T-helper 17 cell (primary cell): ENCODE measurements at places on chromosomes 6 and 20.
A peak's percentile ranks its signal among the peaks of the same experiment; 100 is the strongest.

GRCh38 chr20:19519466-19519865 lies 238.6 kb upstream of the RIN2 start:
- DNase-seq: no peak

DNA sequence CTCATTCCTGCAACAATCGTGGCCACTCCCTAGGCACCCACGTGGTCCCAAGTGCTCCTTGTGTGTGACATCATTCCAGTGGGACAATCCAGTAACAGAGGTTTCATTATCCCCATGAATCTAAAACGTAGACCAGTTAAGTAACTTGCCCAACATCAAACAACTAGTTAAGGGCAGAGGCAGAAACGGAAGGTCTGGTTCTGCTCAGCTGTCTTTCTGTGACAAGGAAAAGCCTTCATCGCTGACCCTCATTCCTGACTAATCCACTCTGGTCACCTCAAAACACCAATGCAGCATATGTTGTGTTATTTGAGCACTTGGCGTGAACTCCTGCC lies 261.4 kb upstream of the JARID2 start:
- no peak for DNase-seq

GRCh38 chr6:164185471-164185871 lies 771.0 kb downstream of the QKI start:
- no peak for DNase-seq

DNA sequence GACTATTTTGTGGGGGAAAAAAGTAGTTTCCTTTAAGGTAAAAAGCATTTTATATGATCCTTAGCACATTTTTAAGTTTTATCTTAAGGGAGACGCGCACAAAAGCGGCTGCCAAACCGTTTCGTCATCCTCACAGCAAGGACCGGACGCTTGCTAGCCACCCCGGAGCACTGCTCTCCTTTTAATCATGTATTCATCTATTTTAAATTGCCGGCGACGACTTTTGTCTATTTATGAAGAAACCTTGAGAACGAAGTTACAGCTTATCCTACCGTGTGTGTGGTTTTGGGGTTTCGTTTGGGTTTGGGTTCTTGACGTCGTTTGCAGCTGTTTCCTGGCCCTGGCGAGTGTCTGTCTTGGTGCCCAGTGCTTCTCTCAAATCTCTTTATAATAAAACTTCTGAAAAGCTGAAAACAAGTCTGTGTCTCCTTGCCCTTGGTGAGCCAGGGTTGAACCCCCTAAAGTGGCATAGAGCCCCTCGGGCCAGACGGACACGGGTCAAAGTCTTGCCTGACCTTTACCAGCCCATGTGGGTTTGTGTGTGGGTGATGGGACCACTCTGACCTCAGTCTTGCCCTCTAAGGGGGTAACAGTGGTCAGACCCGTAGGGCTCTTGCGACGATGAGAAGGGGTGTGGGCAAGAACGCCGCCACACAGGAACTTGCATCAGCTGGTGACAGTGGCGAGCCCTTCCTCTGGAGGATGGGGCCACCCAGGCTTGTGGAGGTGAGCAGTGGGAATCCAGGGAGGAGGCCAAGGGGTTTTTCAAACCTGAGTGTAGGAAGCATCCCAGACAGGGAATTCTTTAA lies 117.6 kb downstream of the JPH2 start:
- peak; percentile 46 for DNase-seq

GRCh38 chr20:48904566-48905296 lies 16.8 kb upstream of the ARFGEF2 start:
- peak; percentile 35 for DNase-seq

GRCh38 chr6:122730775-122731386 lies 48.6 kb upstream of the FABP7 start:
- no peak for DNase-seq

DNA sequence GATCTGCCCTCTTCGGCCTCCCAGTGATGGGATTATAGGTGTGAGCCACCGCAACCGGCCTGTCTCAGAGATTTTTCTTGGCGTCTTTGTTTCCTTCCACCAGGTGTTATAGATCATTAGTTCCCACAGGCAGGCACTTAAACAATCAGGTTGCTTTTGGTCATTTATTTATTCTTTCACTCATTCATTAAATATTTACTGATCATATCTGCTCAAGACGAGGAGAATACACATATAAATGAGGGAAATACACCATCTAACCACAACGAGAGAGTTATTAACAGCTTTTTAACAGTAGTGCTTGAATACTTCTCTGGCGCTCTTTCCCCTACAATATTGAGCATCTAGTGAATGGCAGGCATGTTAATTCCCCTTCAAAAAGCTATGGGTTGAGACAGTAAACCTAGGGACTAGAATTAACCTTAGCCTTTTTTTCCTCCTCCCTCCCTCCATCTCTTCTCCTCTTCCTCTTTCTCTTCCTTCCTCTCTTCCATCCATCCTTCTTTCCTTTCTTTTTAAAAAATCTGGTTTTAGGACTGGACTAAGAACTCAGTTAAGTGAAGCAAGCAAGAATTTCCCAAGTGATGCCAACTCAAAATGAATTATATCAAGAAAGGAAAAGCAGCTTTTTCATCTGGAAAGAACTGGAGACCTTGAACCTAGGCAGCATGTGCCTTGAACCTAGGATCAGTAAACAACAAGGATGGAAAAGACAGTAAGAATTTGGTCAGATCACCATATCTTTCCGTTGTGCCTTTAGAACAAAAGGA lies 41.1 kb upstream of the RFPL4B start:
- no peak for DNase-seq

GRCh38 chr20:3733119-3733995 lies 872 bp downstream of the HSPA12B start:
- DNase-seq: no peak

DNA sequence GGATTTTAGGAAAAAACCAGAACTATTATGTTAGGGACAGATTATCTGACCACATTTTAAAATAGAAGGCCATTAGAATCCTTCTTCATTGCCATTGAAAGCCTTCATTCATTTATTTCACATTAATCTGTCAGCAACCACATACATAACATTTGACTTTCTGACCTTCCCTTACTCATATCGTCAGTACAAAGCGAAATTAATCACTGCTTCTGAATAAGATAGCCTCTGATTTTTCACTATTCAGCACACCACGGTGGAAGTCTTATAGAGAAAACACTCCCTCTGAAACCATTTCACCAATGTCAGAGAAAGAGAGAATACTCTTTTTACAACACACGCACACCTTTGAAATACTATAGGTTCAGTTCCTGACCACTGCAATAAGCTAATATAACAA lies 442.5 kb upstream of the ID4 start:
- DNase-seq: no peak

- no peak for DNase-seq
Observed at GRCh38 chr6:30814146-30815040, 69.9 kb upstream of the DDR1 start.

GRCh38 chr6:138004430-138005287 lies 102.6 kb downstream of the PERP start:
- no peak for DNase-seq

- no peak for DNase-seq
Observed at GRCh38 chr6:19668710-19669109, 168.5 kb upstream of the ID4 start.

DNA sequence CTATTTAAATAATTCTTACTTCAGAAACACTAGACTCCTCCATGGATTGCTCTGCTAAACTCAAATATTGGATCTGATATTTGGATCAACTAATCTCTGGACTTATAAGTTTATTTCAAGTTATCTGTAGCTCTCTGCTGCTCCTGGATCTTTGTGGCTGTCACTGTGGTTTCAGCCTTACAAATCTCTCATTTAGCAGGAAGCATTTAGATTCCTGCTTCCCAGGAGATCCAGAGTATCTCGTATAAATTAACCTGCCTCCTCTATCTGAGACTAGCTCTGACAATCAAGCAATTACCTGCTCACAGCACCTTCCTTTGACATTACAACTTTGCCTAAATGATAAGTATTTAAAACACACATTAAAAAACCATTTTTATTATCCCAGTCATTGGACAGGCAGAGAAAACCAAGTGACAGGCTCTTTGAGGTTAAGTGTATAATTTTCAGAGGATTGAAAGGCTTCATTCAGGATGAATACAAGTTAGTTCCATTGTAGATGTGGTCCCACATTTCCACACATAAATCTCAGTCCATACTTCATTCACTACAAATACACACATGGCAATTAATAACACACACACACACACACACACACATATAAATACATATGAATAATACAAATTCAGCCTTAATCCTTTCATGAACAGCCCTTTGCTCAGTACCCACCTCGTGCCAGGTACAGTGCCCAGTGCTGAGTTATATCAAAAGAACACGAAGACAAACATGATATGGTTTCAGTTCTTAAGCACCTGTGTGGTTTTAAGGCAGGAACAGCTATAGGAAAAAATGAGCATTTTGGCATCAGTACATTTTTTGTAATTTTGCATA lies 55.5 kb upstream of the PLCB1 start:
- DNase-seq: no peak

DNA sequence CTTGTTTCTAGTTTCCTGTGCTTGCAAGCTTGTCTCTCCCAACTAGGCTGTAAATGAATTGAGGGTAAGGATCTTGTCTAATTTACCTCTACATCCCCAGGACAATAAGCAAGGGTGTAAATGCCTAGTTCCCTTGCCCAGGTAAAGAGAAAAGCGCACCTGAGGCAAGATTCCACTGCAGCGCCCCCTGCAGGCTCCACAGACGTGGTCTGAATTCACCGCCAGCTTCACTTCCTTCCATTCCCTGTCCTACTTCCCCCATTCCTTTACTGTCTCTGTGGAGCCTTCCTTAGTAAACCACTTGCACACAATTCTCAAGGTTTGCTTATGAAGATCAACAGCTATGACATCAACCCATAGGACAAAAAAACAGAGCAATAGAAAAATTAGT lies 42.3 kb downstream of the ANKEF1 start:
- no peak for DNase-seq

DNA sequence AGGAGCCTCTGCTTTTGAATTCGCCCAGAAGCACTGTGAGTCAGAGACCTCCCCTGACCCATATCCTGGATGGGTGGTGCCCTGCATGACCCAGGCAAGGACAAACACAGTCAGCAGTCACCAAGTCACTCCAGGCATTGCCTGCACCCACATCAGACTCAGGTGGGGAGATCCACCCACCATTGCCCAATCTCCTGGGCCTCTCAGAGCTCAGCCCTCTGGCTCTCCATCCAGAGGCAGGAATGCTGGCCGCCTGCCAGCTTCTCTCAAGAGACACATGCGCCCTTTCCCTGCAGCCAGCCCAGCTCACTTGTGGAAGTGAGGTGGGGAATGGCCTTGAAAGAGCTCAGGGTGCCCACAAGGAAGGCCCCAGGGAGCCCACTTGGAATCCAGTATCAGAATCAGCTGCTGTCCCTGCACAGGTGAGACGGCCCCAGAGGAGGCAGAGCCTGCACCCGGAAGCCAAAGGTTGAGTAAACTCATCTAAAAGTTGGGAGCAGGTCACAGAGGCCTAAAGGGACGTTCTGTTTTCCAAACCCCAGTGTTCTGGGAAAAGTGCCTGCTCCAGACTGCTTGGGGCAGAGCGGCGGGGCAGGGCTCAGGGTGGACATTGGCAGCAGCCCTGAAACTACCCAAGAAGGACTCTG lies 129.8 kb downstream of the PREX1 start:
- no peak for DNase-seq

GRCh38 chr20:22101606-22102005 lies 396.1 kb downstream of the PAX1 start:
- DNase-seq: no peak

DNA sequence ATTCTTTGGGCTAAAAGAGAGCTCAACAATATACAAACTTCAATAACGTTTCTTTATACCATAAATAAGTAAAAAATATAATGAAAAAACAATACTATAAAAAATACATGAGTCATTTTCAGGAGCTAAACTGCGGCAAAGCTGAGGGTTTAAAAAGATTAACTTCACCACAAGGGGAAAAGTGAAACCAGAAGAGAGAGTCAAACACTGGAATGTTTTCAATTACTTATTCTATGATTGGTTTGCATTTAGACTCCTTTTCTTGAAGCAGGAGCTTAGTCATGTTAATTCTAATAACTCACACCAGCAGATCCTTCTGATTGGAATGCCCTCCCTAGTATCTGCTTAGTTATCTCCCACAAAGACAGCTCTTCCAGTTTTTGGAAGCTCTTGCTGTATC lies 627.3 kb downstream of the UTRN start:
- no peak for DNase-seq

GRCh38 chr6:142384519-142385254 lies 82.9 kb downstream of the ADGRG6 start:
- no peak for DNase-seq

GRCh38 chr20:13284830-13285229 lies 63.8 kb downstream of the ISM1 start:
- DNase-seq: no peak

- DNase-seq: no peak
Observed at GRCh38 chr20:43863821-43864544, 50.7 kb upstream of the TOX2 start.

- no peak for DNase-seq
Observed at GRCh38 chr6:45428727-45429126, 51.0 kb upstream of the SUPT3H start.

DNA sequence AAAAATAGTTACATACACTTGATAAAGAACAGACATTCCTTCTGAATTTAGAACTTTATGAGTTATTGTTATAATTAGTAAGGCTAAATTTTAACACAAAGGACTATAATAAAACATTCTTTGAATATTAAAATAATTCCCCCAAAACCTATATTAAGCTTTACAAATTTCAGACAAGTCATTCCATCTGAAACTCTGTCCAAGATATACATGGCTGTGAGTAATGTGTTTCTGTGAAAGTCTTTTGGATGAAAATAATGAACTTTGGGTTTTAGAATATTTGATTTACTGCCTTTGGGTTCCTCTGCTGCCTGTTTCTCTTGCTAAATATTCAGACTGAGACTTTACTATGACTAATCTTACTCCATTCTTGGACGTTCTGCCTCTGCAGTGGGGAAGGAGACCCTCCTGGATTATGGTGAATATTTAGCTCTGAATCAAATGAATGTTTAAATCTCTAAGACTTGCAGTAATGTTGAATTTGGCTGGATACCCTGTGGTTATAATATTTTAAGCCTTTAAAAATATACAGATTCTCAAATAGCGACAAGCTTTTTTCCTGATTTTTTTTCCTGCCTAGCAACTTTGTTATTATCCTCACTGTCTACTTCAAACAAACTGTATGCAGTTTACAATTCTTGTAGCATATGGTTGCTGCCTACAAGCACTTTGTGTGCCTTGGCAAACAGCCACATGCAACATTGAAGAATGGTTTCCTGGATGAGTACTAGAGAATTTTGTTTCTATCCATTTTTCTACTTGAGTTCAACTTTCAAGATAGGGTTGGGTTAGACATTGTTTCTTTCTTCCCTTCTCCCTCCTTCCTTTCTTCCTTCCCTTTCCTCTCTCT lies 51.4 kb downstream of the TXLNB start:
- no peak for DNase-seq

GRCh38 chr6:168086616-168087015 lies 7.6 kb upstream of the FRMD1 start:
- no peak for DNase-seq
